Sciatic nerve (tissue), 2 donors: ENCODE measurements at places on chromosomes 7 and 10. TPM values are rescaled to one million over a fixed set of nuclear protein-coding genes. Genes with fewer than 3 reads are reported as not detected.

Gene RADIL
- total RNA-seq = 19.8 TPM

Gene UPK3BL1
- total RNA-seq = 23.0 TPM

DNA sequence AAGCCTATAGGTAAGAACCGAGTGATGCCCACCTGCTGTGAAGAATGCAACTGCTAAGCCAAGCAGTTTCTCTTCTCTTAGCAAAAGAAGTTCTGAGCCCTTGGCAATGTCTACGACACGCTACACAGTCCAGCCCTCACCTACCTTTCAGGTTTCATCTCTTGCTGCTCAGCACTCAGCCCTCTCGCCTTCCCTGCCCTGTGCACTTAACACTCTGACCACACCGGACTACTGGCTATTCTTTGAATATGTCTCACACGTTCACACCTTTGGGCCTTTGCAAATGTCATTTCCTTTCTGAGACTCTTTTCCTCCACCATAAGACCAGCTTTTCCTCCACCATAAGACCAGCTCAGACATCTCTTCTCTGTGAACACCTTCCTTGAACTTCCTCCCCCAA is 67.0 kb upstream of the ITGB1 start:
- no peak for DNase-seq

DNA sequence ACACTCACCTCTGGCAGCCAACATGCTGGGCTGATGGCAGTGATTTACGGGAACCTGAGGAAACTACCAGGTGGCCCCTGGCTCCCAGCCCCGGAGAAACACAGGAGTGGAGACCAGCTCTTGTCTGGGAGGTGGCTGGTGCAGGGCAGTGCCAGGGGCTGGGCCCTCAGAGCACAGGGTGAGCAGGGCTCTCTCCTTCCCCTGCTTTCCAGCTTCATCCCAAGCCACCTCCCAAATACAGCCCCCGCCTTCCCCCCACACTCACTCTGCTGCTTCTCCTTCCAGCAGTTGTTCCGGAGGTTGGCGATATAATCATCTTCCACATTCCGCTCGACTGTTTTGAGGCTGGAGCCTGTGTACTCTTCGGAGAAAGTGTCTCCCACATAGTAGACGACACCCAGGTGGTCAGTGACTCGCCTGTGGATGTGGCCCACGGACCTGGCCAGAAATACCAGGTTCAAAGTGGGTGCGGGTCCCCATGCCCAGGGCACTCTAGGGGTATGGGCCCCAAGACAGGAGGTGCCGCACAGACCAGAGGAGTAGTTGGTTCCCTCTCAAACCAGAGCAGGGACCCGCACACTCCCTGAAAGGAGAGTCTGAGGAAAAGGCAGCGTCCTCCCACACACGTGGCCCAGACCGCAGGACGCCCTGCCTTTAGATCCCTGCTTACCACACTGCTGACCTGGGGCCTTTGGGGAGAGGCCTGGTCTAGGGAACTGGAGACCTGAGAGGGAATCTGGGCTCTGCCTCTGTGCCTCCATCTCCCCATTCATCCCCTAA is 18.3 kb downstream of the DNAJB12 start:
- no peak for DNase-seq

GRCh38 chr10:22285130-22285529 is 31.1 kb upstream of the COMMD3 start:
- no peak for DNase-seq
